Stimulated activated memory B cell treated with anti-CD40 and anti-IgM and Interleukin-4, amounts not matched to agents 10 μg/mL and 1 μg/mL and 100 μg/mL, for 72 hours (primary cell): ENCODE measurements at places on chromosomes 2 and 18.

GRCh38 chr2:77862120-77862519 is 339.9 kb upstream of the LRRTM4 start:
- no peak overlapping the region for H3K4me3 ChIP-seq
- H3K36me3 ChIP-seq: no peaks in the 10 kb centered on the region
- no peaks in the 10 kb centered on the region for H3K27me3 ChIP-seq
- H3K27ac ChIP-seq: no peak overlapping the region

GRCh38 chr18:10515456-10515855 is 10.4 kb upstream of the NAPG start:
- ATAC-seq: no peak
- H3K36me3 ChIP-seq: peaks cover 5% of the 10 kb centered on the region
- H3K4me1 ChIP-seq: no peaks in the 10 kb centered on the region
- no peak overlapping the region for H3K27ac ChIP-seq
- no peak overlapping the region for H3K4me3 ChIP-seq
- peaks cover 47% of the 10 kb centered on the region for H3K27me3 ChIP-seq

- no peak overlapping the region for H3K27ac ChIP-seq
- H3K4me1 ChIP-seq: no peaks in the 10 kb centered on the region
Observed at GRCh38 chr2:163692081-163692480, 43.7 kb downstream of the FIGN start.

DNA sequence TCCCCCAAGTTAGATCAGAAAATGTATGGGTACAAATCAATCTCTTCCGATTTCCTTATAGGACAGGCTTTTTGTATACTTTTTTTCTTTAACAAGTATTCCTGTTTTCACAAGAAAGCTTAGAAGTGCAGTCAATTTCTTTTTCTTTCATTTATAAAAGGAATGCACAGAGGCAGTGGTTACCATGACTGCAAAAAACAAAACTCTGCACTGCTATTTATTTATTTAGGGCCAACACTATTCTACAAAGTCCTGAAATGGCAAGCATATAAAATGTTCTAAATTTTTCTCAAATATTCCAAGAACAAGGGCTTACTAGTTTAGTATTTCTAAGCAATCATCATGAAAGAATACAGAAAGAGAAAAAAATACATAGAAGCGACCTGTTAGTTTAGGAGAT is 22.2 kb downstream of the ATAD2B start:
- H3K27me3 ChIP-seq: no peaks in the 10 kb centered on the region
- no peak for ATAC-seq
- no peak overlapping the region for H3K27ac ChIP-seq
- no peaks in the 10 kb centered on the region for H3K36me3 ChIP-seq
- peaks cover 24% of the 10 kb centered on the region for H3K4me1 ChIP-seq

DNA sequence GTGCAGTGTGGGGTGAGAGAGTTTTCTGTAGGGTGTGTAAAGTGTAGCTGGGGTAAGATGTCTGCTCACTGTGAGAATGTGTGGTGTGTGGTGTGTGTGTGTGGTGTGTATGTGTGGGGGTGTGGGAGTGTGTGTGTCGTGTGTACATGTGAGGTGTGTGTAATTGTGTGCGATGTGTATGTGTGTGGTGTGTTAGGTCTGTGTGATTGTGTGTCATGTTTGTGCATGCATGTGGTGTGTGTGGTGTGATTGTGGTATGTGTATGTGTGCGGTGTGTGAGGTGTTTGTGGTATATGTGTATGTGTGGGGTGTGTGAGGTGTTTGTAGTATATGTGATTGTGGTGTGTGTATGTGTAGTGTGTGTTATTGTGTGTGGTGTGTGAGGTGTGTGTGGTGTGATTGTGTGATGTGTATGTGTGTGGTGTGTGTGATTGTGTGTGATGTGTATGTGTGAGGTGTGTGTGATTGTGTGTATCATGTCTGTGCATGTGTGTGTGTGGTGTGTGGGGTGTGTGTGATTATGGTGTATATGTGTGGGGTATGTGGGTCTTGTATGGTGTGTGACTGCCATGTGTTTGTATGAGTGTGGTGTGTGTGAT is 241.7 kb upstream of the HDAC4 start:
- no peak for ATAC-seq
- H3K27ac ChIP-seq: no peak overlapping the region
- H3K4me3 ChIP-seq: no peak overlapping the region
- peaks cover under 1% of the 10 kb centered on the region for H3K27me3 ChIP-seq
- no peaks in the 10 kb centered on the region for H3K36me3 ChIP-seq

GRCh38 chr2:208511573-208511972 is 105.0 kb downstream of the PTH2R start:
- H3K4me1 ChIP-seq: no peaks in the 10 kb centered on the region
- no peak overlapping the region for H3K4me3 ChIP-seq
- H3K27me3 ChIP-seq: no peaks in the 10 kb centered on the region
- no peak overlapping the region for H3K27ac ChIP-seq

GRCh38 chr2:191559569-191559968 is 118.4 kb upstream of the NABP1 start:
- no peak overlapping the region for H3K4me3 ChIP-seq
- H3K4me1 ChIP-seq: peaks cover 6% of the 10 kb centered on the region
- no peak for ATAC-seq
- peaks cover 19% of the 10 kb centered on the region for H3K27me3 ChIP-seq
- no peaks in the 10 kb centered on the region for H3K36me3 ChIP-seq

DNA sequence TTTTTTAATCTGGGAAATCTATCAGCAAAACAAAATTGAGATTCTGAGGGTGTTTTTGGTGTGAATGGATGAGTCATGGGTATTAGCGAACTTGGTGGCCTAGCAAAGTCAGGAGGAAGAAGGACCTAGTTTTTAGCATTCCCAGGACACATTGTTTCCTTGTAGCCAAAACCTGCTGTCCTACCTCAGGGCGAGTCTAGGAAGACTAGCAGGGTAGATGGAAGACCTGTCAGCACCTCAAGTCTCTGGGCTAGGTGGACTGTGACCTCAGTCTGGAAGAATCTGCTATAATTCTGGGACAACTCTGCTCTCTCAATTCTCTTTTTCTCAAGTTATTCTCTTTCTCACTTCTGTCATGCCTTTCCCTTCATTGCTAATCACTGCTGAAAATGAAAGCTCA is 1399.3 kb upstream of the LRRTM1 start:
- H3K4me3 ChIP-seq: no peak overlapping the region
- no peaks in the 10 kb centered on the region for H3K36me3 ChIP-seq
- H3K27ac ChIP-seq: no peak overlapping the region

- H3K27ac ChIP-seq: no peak overlapping the region
- H3K4me1 ChIP-seq: no peaks in the 10 kb centered on the region
- no peaks in the 10 kb centered on the region for H3K36me3 ChIP-seq
Observed at GRCh38 chr18:78995740-78996395, 16.2 kb downstream of the SALL3 start.

- peaks cover 33% of the 10 kb centered on the region for H3K4me1 ChIP-seq
- peaks cover 15% of the 10 kb centered on the region for H3K27me3 ChIP-seq
- no peaks in the 10 kb centered on the region for H3K36me3 ChIP-seq
- ATAC-seq: no peak
- H3K4me3 ChIP-seq: no peak overlapping the region
Observed at GRCh38 chr18:12410081-12410481, 2.4 kb downstream of the PRELID3A start.
